ENCODE measurements at places on chromosomes 4 and X.

DNA sequence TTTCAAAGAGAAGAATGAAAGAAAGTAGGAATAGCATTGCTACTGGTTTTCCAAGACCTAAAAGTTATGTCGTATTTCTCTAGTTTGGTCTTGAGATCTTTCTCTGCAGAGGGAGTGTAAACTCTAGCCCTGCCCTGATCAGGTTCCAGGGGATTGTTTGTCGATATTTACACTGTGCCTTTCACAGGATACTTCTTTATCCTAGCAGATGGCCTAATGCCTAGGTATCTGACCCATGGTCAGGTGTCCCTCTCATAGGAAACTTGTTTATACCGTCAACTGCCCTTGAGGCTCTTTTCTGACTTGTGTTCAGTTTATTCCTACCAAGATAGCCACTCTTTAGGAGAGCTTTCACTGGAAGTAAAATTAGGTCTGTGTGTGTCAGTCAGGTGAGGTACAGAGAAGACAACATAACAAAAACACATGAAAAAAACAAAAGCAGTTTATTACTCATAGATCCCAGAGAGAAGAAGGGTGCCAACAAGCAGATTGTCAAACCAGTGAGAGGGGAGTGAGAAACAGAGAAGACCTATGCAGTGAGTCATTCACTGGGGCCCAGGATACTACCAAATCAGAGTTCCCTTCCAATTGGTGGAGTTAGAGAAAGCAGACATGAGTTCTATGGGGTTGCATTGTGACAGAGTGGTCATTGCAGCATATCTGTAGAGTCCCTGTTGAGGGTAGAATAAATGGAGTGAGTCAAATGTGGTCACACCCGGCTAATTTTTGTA is 40.6 kb upstream of the THOC2 start:
- DNase-seq: peak; percentile 25

DNA sequence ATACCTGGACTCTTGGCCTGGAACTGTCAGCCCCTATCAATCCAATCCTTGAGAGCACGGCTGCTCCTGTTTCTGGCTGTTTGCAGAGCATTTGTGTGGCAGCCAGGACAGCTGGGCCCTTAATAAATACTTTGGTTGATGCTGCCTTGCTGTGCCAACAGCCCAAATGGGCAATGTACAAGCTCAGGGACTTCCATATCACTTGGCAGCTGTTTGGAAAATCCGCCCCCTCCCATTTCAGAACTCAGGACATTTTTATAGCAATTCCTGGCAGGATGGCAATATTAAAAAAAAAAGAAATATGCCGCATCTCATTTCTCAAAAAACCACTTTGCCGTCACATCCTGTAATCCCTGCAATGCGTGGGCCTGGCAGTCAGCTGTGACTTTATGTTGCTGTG is 218.9 kb downstream of the HS3ST1 start:
- DNase-seq: no peak

GRCh38 chr4:2940267-2941137 is 22.7 kb downstream of the NOP14 start:
- peak; percentile 0 for DNase-seq

- no peak for DNase-seq
Measured at GRCh38 chr4:166043801-166044200, 170.8 kb downstream of the TLL1 start.

- peak; percentile 11 for DNase-seq
Measured at GRCh38 chrX:47707031-47707780, 48.2 kb upstream of the UXT start.

GRCh38 chrX:135951291-135951690 is 22.5 kb downstream of the MMGT1 start:
- no peak for DNase-seq

GRCh38 chr4:1012034-1012739 is 761 bp downstream of the FGFRL1 start:
- DNase-seq: peak; percentile 66

DNA sequence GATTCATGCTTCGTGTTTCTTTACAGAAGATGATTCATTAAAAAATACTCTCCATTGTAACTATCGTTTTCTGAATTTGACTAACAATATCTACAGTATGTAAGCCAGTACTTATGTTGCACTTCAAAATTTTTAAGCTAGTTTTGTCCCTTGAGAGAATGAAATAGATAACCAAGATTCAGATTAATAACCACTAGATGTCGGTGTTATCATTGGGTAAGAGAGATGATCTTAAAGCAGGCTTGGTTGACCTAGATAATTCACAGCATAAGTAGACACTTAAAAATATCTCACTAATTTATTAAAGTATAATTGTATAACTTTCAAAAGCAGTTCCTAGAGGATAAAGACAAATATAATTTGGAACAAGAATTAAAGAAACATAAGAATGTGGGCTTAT is 430.9 kb downstream of the C4orf33 start:
- DNase-seq: no peak

- no peak for DNase-seq
Measured at GRCh38 chrX:9298221-9298620, 166.6 kb upstream of the TBL1X start.

DNA sequence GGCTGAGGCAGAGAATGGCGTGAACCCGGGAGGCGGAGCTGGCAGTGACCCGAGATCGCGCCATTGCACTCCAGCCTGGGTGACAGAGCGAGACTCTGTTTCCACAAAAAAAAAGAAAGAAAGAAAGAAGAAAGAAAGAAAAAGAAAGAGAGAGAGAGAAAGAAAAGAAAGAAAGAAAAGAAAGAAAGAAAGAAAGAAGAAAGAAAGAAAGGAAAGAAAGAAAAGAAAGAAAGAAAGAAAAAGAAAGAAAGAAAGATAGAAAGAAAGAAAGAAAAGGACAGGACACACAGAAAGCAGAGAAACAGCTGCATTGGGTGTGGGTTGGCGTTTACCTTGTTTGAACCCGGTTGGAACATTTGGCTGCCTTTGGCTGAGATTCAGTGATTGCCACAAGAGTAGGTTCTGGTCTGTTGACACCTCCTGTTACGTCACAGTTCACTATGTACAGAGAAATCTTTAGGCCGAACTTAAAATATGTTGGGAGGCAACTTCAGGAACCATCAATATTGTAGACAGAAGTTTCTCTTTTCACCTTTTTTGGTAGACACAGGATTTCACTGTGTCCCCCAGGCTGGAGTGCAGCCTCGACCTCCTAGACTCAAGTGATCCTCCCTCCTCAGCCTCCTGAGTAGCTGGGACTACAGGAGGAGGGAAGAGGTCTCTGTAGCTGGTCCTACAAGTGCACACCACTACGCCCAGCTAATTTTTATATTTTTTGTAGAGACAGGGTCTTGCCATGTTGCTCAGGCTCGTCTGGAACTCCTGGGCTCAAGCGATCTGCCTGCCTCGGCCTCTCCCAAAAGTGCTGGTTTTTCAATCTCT is 16.3 kb upstream of the PLCXD1 start:
- peak; percentile 51 for DNase-seq

GRCh38 chr4:176778063-176778462 is 14.7 kb downstream of the VEGFC start:
- DNase-seq: peak; percentile 92

GRCh38 chr4:101357751-101358150 is 10.4 kb upstream of the PPP3CA start:
- peak; percentile 9 for DNase-seq

GRCh38 chrX:108701633-108702032 is 34.7 kb downstream of the IRS4 start:
- DNase-seq: no peak

DNA sequence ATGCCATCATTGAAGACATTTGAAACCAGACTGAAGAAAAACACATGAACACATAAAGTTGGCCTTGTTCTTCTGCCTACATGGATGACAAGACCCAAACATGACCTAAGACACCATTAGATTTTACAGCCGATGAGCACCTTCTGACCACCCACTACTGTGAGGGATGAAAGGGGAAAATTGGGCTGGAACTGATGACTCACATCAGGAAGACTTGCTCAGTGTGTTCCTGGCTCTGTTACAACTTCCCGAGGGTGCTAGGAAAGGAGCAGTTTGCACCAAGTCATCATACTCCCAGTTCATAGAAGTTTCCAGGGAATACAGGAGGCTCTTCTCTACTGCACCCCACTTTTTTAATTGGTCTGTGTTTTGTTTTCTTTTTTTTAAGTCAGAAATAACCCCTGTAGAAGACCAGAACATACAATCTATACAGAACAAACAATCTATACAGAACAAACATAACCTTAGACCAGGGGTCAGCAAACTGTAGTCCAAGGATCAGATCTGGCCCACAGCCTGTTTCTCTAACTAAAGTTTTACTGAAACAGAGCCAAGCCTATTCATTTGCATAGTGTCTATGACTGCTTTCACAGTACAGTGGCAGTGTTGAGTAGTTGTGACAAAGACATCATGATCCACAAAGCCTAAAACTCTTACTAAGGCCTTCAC is 25.3 kb downstream of the BTC start:
- peak; percentile 26 for DNase-seq

DNA sequence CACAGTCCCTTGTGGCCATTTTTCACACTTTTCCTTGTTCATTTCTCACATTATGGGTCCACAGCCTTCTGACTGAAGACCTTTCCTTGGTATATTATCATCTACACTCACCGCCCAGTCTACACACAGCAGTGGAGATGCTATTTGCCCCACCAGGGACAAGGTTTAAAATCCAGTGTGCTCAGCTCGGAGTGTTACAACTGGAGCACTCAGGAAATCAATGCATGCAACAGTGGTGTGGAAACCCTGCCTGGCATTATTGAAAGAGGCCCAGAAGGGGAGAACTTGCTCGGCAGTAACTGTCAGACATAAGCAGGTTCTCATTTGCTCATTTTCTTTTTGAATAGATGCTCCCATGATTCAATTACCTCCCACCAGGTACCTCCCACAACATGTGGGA is 340.9 kb downstream of the DHRSX start:
- DNase-seq: no peak

DNA sequence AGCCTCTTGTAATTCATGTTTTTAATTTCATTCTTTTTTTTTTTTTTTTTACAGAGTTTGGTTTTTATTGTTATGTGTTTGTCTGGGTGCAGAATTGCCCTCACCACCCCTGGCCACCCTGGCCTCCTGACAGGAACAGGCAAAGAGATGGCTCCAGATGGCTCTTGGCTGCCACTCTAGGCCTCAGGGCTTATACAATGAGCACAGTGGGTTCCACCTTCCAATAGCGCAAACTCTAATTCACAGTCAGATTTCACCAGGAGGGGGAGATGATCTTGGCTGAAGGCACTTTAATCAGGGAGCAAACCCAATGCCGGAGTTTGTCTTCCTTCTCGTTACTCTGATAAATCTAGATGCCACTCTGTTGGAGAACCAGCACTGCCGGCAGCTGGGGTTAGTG is 24.8 kb downstream of the CPE start:
- DNase-seq: no peak

DNA sequence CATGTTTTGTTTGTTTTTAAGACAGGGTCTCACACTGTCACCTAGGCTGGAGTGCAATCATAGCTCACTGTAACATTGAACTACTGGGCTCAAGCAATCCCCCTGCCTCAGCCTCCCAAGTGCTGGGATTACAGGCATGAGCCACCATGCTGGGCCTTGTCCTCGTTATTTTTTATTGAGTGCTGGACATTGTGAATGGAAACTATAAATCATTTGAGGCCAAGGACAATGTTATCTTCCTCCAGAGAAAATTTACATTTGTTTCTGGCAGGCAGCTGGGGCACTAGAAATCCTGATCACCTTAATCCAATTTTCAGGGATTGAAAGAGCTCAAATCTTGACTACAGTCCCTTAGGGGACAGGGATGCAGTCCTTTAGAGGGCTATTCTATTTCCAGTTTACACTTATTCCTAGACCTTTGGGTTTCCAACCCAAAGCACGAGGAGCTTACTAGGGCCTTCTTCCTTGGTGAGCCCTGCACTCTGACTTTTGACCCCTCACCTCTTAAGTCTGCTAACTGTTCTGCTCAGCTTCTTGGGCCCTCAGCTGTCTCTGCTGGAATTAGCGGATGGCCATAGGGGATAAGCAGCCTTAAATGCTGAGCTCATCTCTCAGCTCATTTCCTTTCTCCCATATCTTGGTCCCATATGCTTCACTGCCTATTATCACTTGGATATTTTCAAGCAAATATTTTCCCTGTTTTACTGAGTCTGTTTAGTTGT is 23.0 kb upstream of the PDZD4 start:
- DNase-seq: no peak

DNA sequence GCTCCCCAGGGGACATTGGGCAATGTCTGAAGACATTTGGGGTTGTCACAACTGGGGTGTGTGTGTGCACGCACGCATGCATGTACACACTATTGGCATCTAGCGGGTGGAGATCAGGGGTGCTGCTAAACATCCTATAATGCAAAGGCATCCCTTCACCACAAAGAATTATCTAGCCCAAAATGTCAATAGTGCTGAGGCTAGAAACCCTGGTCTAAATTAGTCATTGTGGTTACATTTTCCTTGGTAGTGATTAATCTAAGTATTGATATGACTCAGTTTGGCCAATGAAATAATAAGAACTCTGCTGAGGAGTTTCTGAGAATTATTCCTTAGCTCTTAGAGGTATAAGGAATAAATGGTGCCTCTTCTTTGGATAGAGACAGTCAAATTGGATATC is 200.2 kb downstream of the CLCN4 start:
- DNase-seq: peak; percentile 60

DNA sequence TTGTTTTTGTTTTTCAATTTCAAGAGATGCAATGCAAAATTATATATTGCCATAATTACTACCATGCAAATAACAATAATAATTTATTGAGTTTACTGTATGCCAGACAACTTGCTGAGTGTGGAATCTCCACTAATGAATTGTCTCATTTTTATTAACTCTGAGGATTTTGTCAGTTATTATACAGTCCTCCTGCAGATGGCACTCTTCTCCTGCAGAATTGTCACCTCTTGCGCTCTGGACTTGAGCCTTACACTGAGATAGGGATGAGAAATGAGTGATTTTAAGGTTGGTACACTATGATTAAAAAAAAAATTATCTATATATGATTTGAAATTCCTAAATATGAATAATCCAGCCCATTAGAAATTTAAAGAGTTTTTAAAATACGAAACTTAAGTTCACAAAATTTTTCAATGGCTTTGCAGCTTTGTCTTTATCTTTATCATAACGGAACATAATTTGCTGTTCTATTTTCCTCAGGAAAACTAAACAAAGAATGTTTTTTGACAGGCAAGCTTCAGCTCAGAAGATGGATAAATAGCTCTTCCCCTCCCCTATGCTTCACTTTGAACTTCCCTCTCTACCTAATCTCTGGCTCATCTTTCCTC is 12.7 kb upstream of the PAQR3 start:
- DNase-seq: peak; percentile 67

- DNase-seq: no peak
Measured at GRCh38 chr4:152929888-152930287, 6.2 kb upstream of the FHDC1 start.

- no peak for DNase-seq
Measured at GRCh38 chr4:98170035-98170434, 26.8 kb upstream of the STPG2 start.

Data from GM23248 (cell line).